Pulmonary artery endothelial cell (primary cell): ENCODE measurements at places on chromosomes 4 and X. TPM values are rescaled to one million over a fixed set of nuclear protein-coding genes. Genes with fewer than 3 reads are reported as not detected.

Gene SRPX2
- 73.3 and 159 TPM in 2 replicates for total RNA-seq

DNA sequence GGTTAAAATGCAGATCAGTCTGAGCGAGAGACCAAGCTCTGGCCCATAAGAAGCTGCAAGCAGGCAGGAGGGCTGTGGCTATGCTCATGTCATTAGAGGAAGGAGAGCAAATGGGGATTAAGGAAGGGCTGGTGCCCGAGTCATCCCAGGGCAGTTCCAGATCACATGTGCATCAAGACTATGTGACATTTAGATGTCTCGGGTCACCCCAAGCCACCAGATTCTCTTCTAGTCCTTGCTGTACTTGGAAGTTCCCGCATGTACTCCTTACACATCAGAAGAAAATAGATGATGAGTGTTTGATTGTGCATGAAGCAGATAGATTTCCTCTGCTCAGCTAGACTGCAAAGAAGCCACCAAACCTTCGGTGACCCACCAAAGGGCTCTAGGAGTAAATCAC is 42.1 kb upstream of the KLHL34 start:
- no peak for DNase-seq

DNA sequence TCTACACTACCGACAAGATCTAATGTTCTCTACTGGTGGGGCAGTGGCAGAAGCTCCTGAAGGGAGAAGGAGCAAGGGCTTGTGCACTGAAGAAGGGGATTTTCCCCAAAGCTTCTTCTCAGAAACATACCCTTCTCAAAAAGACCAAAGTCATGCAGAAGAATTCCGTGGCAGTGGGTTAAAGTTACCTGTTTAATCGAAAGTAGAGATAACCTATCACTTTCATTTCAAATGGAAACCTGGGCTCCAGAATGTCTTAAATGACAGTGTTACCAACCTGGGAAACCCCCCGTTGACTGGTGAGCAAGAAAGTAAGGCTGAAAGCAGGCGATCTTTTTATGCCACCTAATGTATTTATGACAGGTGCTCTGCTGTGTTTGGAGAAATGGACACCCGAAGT is 92.5 kb upstream of the TEX13D start:
- DNase-seq, result no peak

GRCh38 chr4:8177552-8177951 is 18.9 kb upstream of the ABLIM2 start:
- DNase-seq, result no peak

DNA sequence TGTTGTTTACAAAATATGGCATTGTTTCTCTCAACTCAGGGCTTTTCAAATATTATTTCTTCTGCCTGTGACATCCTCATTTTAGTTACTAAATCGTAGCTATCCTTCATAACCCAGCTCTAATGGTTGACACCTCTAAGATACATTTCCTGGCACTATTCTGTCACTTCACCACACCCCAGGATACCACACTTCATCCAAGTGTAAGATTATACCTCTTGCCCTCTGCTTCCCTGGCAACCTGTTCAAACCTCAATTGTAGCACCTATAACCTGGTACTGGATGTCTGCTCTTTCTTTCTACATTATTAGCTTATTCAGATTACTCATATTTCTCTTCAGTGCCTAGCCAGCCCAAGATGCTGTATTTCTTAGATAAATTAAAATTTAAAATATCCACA is 175.7 kb upstream of the SPIN4 start:
- no peak for DNase-seq

DNA sequence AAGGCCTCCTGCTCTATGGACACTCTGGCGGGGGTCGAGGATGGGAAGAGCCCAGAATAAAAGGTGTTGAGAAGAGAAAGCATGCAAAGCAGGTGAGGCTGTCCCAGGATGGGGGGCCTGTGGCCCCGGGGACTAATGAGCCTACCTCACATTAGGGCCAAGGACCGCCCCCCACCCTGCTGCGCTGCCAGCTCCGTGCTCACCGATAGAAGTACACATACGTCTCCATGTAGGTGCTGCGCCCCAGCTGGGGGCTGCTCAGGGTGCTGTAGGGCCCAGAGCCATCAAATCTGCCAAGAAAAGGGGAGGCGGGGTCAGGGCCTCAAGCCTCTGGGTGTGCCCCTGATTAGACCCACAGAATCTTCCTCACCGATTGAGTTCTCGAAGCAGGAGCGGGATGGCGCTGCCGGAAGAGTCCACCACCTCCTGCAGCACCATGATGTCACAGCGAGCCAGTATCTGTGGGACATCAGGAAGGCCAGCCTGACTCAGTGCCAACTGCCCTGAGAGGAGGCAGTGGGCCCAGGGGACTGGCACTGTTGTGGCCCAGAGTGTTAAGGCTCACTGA is 4.3 kb downstream of the DNASE1L1 start:
- DNase-seq, result no peak
